ENCODE measurements at places on chromosomes 5 and 9.

GRCh38 chr9:105023788-105024187, 95.8 kb upstream of the ABCA1 start:
- DNase-seq: no peak

DNA sequence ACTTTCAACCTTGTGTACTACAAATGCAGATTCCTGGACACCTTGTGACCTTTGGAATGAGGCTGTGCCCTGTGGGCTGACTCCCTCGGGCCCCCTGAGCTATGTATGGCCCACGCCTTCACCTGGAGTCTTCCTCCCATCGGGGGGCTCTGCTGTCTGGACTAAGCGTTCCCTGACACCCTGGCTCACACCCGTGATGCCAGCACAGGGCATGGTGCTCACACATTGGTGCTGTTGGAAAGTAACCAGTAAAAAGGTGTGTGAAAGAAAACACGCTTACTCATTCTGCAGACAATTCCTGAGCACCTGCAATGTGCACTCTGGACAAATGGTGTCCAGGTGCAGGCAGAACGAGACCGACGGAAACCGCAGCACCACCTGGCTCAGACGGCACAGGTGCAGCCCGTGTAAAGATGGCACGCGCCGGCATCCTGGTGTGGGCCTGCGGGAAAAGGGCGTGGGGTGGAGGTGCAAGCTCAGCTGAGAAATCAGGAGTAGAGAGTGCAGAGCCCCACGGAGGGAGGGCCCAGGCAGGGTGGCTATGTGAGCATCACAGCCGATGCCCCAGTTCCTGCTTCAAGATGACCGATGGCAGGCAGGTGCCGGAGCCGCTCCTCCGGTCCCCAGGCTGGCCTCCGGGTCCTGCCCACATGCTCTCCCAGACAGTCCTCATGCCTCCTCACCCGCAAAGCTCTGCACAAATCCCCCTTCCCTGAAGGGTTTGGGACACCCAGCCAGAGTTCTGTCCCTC, 11.0 kb downstream of the LPCAT1 start:
- DNase-seq: no peak

DNA sequence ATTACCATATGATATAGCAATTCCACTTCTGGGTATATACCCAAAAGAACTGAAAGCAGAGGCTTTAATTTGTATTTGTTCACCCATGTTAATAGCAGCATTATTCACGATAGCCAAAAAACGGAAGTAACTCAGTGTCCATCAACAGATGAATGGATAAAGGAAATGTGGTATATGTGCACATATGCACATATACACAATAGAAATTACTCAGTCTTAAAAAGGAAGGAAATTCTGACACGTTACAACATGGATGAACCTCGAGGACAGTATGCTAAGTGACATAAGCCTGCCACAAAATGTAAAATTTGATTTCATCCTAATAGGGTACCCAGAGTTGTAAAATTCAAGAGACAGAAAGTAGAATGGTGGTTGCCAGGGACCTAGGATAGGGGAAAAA, 54.9 kb downstream of the NUP155 start:
- no peak for DNase-seq

GRCh38 chr5:18305288-18305924, 671.1 kb downstream of the TAF11L14 start:
- no peak for DNase-seq

GRCh38 chr9:97374811-97375210, 37.1 kb upstream of the TDRD7 start:
- peak; percentile 3 for DNase-seq

DNA sequence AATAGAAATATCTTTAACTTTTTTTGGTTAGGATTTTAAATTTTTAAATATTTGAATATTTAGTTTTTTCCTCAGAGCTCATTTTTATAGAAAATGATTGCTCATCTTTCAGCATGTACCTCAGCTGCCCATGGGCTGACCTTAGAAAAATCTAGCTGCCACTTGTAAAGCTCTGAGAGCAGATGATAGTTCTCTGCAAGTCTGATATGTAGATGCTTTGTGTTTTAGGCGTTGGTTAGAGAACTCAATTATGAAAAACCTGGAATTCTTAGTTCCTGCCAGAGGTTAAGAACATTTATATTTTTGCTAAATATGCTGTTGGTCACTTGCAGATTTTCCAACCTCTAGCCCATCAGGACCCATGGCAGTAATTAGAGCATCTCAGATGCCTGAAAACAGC, 15.1 kb downstream of the OTULIN start:
- no peak for DNase-seq

GRCh38 chr5:164244-164643, 27.1 kb upstream of the LRRC14B start:
- no peak for DNase-seq

DNA sequence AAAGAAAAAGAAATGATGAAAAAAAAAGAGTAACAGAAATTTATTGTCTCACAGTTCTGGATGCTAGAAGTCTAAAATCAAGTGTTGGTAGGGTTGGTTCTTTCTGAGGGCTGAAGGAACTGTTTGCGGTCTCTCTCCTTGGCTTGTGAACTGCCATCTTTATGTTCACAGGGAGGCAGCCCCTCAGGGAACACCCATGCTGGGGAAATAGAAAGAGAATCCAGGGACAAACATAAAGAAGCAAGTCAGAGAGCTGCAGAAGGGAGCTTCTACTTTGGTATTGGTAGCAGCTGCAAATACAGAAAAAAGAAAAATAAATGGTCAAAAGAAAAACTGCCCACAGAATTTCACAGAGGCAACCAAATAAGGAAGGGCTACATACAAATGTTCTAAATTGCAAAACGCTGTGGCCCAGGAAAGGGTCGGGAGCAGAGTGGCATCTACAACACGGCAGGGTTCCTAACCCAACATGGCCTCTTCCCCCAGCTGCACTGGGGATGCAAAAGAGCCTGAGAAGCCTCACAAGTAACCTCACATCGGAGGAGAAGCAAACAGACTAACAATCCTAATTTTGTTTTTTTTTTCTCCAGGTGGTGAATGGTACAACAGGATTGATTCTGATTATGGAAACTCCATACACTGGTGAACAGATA, 37.4 kb downstream of the ELOVL7 start:
- DNase-seq: no peak

- no peak for DNase-seq
These were observed 993 bp downstream of the HCN1 start for GRCh38 chr5:45694971-45695803.

- no peak for DNase-seq
These were observed 26.1 kb downstream of the SMIM32 start for GRCh38 chr5:136166909-136167308.

DNA sequence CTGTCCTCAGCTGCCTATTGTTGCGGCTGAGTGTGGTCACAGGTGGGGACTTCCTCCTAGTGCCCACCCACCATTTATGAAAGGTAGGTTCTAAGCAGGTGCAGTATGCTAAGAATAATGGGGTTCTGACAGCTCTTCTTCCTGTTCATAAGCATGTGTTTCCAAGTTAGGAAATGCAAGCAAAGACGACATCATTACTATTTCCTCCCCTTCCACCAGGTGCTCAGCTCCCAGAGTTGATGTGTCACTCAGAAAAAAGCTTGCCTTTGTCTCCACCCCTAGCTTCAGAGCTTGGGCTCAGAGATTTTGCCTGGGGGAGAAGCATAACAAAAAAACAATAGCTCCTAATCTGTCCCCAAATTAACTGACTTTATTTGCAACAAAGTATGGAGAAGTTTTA, 1076.7 kb downstream of the NR2F1-AS1 start:
- no peak for DNase-seq

DNA sequence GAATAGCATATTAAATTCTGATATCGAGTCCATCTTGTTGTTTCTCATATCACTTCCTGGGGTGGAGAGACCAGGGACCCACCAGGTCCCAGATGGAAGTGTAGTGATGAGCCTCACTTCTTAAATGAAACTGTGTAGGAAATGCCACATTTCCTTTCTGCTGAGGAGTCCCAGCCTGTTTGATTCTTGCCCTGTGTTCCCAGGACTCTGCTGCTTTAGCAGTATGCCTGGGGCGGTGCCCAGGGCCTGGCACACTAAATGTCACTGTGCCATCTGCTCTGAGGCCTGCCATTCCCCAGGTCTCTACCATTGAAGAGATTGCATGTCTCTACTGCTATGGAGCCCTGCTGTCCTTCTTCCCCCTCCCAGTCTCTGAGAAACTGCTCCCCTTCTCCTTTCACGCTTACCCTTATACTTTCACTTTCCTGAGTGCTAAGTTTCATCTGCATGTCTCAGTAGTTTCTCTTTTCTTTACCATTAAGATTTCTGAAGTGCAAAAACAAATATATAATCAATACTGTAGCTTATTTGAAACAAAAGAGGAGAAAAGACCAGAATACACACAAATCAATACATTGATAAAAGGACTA, 260.4 kb downstream of the GABRB2 start:
- no peak for DNase-seq

DNA sequence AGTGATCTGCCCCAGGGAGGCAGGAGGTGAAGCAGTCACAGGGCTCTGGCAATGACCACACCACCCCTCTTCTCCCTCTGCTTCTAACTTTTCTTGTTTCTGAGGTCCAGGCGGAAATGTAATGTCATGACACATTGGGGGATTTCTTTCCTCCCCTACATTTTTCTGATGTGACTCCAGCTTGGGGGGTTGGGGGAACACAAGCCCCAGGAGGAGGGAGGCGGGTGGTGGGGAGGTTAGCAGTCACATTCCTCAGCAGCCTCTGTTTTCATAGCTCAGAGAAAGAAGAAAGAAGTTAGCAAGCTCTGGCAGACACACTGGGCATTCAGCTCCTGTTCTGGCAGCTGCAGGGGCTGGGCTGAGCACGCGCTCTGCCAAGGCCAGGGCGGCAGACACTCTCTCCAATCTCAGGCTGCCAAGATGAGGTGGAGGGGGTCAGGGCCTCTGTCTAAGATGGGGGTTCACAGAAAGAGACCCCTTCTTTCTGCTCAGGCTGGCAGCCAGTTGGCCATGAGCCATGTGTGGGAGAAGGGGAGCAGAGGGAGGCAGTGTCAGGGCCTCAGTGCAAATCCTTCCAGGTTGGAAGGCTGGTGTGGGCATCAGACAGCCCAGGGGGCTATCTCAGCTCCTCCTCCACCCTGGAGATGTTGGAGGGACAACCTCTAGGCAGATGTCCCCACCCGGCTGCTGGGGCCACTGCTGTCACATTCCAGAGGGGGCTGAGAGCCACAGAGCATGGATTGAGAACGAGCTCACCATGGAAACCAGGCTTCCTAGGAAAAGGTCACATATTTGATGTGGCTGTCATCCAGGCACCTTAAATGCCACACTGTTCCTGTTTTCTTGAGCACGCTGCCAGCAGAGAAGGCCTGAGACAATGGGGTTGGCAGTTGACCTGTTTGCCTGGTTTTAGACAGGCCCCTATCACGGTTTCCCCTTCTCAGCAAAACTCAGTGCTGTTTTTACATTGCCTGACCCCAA, 20.1 kb upstream of the PFDN1 start:
- DNase-seq: no peak

DNA sequence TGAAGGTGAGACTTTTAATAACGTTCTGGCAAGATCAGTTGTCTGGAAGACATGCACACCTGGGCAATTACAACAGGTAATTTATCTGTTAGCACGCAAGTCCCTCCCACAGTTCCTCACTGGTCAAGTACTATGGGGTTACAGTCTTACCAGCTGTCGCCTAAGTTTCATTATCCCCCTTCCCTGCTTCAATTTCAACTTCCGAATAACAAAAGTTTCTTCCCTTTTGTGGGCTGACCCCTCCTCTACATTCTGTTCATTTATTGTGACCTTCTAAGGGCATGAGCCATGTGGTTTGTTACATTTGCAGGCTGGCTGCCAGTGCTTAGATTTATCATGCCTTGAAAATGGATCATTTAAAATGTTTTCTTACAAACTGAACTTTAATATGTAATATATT, 16.5 kb downstream of the GAPT start:
- DNase-seq: no peak

- no peak for DNase-seq
These were observed 8.9 kb upstream of the PALM2AKAP2 start for GRCh38 chr9:109771087-109771486.

DNA sequence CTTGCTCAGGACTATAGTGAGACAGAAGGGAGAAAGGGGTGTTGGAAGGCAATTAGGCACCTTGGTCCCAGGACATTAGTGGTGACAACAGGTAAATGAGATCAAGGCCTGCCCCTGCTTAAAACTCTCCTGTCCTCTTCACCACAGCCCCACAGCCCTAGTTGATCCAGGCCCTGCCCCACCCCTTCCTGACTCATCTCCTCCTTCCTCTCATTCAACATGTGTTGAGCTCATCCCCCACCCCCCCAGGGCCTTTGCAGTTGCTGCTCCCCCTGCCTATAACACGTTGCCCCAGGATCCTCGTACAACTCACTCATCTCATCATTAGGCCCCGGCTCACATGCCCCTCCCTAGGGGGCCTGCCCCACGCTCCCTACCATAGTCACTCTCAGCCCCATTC, 66.8 kb downstream of the TSPAN17 start:
- DNase-seq: no peak

DNA sequence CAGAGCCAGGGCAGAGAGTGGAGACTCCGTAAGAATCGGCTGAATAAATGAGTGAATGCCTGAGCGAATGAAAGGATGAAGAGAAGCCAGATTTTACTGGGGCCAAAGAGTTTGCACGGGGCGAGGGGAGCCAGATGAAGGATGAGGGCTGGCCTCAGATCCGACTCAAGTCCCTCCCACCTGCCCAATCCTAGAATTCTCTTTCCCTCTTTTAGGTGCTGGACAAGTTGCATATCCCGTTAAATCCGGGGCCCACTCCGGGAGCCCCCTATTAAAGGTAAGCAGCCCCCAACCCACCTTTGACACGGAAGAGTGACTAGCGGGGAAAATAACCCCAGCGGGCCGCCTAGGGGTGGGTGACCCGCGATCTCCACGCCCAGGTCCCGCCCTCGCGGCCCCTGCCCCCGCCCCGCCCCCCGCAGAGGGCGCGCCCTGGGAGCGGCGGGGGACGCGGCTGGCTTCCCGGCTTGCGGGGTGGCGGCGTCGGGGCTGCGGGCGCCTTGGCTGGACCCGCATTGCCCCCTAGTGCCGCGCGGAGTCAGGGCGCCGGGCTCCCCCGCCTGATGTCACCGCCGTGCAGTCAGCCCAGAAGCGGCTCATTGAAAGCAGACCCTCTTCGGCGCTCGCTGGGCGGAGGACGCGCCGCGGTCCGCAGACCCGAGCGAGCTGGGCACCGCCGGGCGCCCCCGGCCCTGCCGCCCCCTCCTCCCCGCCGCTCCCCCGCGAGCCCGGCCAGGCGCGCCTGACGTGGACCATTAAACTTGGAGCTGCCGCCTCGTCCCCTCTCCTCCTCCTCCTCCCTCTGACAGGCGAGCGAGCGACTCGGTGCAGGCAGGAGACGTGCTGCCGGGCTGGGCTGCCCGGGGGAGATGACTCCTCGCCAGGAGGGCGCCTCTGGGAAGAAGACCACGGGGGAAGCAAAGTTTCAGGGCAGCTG, at the start of gene ADRA1B:
ADRA1B (plus strand) TSS at position 579 of the 937 bp plus-strand sequence. CDS start 424 bp downstream, outside the sequence.
- no peak for DNase-seq

Data from DMS79 (cell line).